Stimulated activated CD8-positive, alpha-beta memory T cell treated with anti-CD3 and anti-CD28 coated beads, Interleukin-4, amount 100 ng/mL, for 24 hours (primary cell): ENCODE measurements at places on chromosomes 7 and 10.
A peak's percentile ranks its signal among the peaks of the same experiment; 100 is the strongest.

- no peak for DNase-seq
These were observed 667.3 kb downstream of the PHTF2 start for GRCh38 chr7:78465894-78466293.

DNA sequence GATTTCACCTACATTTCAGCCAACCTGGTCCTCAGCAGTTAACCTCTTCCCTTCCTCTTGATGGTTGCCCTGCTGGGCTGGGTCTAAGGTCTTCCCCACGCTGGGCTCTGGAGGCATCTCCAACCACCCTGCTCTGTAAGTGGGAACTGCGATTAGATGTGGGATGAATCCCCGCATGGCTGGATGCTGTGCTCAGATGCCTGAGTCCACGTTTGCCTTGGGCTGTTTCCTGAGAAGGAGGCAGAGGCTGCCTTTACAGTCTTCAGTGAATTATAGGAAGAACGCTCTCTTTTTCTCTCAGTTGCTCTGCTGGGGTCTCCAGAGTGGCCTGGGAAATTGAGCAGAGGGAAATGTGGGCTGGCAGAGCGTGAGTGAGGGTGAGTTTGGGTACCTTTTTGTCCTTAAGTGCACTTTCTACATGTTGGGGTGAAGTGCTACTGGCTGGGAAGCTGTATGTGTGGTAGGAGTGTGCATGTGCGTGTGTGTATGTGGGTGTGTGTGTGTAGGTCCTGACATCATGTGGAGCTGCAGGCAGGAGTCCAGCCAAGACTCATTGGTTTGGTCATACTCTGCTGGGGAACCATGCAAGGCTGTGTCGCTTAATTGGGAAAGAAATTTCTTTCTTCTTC lies 1.5 kb downstream of the GIMAP8 start:
- DNase-seq = no peak

DNA sequence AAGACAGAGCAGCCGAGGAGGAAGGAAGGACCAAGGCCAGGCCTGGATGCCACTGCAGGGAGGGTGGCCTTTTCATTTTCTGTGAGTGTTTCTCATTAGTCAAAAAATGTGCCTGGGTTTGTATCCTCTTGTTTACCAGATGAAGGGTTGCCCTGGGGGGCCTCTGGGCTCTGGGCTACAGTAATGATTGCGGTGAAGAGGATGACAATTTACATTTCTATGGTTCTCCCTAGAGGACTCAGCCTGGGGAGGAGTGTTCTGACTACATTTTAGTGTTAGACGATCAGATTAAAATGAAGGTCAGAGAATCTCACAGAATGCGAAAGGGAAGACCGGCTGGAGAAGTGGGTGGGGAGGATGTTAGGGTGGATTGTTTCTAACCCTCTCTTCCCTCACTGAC lies 108.0 kb upstream of the KMT2C start:
- DNase-seq = no peak

DNA sequence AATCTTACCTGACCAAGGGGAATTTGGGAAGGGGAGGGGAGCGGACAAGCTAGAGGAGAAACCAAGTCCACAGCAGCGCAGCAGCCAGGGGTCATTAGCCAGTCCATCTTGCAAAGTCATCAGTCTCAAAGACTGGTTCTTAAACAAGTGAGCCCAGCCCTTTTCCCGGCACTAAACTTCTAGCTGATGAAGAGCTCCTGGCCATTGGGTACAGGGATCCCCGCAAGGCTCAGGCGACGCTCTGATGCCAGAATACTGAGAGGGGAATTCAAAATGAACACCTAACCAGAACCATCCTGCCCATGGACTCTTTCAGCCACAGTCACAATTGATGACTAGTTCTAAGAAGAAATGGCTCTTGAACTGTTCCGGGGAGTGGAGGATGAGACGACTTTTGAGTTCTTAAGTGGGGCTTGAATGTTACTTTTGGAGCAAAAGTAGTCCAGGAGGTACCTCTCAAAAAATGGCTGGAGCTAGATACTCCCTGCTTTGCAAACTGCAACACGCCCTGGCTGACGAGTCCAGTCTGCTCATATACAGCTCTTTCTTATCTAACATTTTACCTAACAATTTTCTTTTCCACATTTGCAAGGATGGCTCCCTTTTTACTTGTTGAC lies 2.5 kb upstream of the TWIST1 start:
- no peak for DNase-seq

DNA sequence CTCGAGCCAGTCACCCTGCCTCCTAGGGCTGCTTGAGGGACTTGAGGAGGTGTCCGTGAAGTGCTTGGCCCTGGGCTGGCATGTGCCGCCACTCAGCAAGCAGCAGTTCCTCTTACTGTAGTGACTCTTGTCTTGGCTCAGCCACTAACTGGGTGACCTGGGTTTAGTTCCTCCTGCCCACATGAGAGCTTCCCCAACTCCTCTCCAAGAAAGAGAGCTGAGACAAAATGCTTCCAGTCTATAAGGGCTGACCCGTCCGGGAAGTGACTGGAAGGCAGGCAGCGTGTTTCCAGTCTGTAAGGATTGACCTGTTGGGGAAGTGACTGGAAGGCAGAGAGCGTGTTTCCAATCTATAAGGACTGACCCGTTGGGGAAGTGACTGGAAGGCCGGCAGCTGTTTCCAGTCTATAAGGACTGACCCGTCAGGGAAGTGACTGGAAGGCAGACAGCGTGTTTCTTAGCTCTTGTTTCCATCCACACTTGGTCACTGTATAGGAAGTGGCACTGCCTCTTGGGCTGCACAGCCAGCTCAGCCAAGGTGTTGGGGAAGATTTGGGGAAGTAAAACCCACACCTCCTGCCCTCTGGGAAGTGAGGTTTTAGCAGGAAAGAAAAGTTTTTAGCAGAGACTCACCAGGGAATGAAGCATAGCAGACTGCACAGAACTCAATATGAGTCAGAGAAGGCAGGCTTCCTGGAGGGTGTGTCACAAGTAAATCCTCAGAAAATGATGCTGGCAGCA lies 53.3 kb upstream of the PPIF start:
- DNase-seq = no peak

- no peak for DNase-seq
These were observed 4.0 kb upstream of the SLC29A4 start for GRCh38 chr7:5278766-5279165.

- no peak for DNase-seq
These were observed 29.0 kb upstream of the MGMT start for GRCh38 chr10:129438024-129438423.

- DNase-seq = peak; percentile 25
These were observed 66.5 kb downstream of the AFAP1L2 start for GRCh38 chr10:114337510-114338462.

GRCh38 chr7:90320418-90320800 lies 695 bp downstream of the FAM237B start:
- DNase-seq = no peak

- no peak for DNase-seq
These were observed 182.2 kb downstream of the FGFR2 start for GRCh38 chr10:121416071-121416470.

DNA sequence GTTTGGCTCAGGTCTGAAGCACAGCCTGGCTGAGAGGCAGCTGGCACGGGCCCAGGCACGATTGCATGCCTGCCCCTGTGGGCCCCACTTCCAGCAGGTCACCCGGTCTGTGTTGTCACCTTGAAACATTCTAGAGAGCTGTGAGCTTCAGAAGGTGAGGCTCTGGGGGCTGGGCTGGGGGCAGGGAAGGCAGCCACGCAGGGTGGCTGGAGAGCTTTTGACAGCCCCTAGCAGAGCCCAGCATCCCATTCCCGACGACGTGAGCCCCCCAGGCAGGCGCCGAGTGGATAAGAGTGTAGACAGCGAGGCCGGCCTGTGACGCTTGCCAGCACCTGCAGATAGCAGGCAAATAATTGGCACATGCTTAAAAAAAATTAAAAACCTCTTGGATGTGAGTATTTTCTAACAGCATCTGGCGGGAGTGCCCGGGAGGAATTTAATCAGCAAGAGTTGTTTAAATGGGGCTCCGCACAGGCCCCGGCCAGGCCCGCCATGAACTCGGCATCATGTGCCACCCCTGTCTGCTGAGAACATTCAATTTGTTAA lies 212.0 kb upstream of the TBX20 start:
- DNase-seq = no peak

DNA sequence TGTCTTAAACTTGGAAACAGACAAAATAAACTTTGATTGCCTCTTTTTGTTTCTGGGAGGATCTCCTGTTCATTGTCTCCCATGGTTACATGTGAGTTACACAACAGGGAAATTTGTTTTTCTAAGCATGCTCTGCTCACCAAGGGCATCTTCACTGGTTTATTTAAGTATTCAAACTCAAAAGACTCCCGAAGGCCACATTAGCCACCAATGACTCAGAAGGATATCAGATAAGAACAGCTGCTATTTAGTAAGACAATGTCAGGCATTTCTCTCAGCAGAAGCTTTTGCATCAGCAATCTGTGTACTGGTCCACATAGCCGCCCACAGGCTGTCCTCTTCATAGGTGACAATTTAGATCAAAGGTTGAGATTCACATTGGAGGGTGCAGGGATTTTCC lies 19.3 kb downstream of the OR6B1 start:
- no peak for DNase-seq

GRCh38 chr10:118764195-118764594 lies 9.4 kb upstream of the CACUL1 start:
- DNase-seq = no peak

DNA sequence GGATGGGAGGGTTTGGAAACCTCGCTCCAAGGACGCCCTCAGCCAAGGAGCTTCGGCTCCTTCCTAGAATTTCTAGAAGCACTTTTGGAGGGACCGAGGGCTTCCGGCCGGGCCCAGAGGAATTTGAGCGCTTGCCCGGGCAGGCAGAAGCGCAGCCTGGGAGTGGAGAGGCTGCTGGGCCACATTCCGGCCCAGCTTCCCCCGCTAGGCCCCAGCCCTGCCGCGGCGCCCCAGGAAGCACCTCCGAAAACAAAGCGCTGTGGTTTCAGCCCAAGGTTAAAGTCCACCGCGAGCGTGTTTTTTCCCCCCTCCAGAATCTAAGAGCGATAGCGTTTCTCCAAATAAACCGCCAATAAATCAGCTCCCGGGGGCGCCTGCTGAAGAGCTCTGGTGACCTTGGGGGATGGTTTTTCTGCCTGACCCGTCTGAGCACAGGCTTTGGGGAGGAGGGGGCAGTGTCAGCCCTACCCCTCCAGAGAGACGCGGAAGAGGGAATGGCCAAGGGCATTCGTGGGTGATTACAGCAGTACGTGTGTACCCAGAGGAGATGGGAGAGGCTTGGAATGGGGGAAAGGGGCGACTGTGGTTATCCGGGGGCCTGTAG lies 5.7 kb upstream of the TNRC18 start:
- no peak for DNase-seq

DNA sequence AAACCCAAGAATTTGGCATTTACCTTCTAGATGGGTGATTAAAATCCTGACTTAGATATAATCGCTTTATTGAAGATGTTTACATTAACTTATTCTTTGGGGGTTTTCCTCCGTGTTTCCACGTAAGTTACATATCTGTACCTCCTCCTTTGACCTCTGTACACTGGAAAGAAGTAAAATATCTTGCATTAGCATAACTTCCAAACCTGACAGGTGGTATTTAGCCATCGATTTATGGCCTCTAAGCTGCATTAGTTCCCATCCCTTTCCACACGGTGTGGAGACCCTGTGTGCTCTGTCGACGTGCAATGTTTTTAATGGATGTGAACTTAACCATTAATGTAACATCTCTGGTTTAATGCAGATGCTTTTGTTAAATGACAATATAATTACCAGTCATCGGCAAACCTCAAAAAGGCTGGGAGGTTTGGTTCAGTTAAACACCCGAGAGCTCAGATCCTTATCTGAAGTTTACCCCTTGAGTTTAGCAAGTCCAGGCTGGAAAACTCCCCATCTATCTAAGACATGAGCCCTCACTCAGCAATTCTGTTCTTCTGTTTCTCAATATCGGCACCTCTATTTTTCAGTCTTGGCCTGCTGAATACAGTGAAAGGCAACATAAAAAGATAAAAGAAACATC lies 295.2 kb downstream of the GATA3 start:
- no peak for DNase-seq
